RKO (cell line): ENCODE measurements at places on chromosomes 2 and 18.
A peak's percentile ranks its signal among the peaks of the same experiment; 100 is the strongest.

DNA sequence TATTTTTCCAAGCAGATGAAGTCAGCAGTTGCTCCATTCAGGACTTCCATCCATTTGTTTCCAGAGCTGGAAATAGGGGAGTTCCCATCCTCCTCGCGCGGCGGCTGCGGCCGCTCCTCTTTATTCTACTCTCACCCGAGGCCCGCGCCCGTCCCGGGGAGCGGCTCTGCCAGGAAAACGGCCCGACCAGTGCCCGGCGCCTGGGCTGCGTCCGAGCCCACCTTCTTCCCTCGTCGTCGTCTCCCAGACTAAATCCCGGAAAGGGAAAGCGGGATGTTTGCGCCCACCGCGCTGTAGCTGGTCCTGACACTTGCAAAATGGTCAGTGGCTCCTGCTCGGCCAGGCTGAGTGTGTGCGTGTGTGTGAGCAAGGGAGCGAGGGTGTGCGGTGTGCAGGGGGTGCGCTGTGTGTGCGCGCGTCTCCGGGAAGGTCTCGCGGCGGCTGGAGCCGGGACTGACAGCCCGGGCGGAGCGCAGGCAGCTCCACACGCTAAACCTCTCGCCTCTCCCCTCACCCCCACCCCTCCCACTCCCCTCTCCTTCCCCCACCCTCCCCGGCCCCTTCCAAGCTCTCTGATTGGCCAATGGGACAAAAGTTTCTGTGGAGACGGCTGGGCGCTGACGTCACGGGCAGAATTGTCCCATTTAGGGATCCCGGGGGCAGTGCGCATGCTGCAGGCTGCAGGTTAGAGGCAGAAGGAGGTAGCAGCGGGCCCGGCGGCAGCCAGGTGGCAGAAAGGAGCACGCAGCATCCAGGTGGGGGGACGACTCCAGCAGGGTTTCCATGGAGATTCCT lies at the start of gene NOL4:
TSS of gene NOL4 (minus strand) at position 491 of the 795 bp plus-strand sequence. CDS start 1,660 bp downstream, outside the sequence.
- no peak for DNase-seq

DNA sequence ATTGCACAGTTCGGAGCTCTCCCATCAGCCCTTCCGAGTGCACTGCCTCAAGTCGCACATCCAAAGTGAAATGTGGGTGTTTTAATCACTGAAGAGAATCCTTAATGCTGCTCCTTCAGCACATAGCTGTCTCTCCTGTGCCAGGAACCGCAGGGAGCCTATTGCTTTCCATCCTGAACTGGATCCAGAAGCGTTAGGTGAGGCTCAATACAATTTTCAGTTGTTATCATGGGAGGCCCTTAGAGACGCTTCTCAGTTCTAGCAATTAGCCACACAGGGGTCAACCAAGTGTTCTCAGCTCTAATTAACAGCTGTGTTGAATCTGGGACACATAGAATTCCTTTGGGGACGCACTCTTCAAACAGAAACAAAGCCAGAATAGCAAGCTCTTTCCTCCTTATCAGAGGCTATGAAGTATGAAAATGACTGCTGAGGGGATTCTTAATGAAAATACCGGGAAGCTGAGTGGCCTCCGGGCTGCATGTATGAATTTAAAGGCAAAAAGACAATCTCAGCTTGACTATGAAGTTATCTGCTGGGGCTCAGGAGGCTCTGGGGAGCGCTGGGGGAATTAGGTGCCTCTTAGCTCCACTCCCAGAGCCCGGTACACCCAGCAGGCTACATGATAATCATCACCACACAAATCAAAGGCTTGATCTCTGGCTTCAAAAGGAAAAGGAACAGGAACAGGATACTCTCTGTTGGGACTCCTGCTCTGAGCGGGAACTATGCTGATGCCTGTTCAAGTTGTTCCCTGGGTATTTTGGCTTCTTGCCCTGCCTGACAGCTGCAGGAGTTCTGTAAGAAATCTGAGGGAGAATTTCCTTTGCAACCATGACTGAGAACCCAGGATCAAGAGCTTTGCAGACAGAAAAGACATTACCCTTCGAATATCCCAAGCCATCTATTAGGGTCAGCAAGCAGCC lies 55.4 kb upstream of the NCOA1 start:
- DNase-seq = no peak

- DNase-seq = no peak
Observed at GRCh38 chr2:173952267-173953046, 12.7 kb downstream of the SP3 start.

DNA sequence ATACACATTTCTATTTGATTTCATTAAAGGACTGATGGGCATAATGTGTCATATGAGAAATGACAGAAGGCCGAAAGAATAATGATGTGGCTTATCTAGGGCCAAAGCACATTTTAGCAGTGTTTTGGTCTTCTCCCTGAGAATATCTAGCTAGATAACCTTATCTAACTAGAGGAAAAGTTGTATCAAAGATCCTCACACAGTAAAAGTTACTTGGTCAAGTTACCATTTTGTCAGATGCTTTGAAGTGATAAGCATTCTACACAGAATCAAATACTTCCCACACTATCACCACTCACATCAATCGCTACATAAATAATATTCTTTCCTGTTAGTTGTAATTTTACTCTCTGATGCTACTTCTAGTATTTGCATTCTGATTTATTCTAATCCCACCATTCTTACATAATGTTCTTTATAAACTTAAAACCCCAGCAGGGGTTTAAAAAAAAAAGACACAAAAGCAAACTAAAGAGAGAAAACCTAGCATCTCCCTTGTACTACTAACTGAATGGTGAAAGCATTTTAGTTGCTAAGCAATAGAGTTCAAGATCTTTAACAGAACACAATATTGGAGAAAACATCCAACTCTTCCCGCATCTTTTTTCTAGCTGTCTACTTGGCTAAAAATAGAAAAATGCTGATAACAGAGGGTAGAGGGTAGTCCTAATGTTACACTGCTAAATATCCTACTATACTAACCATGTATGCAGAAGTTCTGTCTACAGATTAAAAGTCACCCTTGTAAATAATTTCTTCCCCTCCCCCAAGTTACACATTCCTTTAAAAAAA lies 8.0 kb downstream of the XPO1 start:
- DNase-seq = no peak

DNA sequence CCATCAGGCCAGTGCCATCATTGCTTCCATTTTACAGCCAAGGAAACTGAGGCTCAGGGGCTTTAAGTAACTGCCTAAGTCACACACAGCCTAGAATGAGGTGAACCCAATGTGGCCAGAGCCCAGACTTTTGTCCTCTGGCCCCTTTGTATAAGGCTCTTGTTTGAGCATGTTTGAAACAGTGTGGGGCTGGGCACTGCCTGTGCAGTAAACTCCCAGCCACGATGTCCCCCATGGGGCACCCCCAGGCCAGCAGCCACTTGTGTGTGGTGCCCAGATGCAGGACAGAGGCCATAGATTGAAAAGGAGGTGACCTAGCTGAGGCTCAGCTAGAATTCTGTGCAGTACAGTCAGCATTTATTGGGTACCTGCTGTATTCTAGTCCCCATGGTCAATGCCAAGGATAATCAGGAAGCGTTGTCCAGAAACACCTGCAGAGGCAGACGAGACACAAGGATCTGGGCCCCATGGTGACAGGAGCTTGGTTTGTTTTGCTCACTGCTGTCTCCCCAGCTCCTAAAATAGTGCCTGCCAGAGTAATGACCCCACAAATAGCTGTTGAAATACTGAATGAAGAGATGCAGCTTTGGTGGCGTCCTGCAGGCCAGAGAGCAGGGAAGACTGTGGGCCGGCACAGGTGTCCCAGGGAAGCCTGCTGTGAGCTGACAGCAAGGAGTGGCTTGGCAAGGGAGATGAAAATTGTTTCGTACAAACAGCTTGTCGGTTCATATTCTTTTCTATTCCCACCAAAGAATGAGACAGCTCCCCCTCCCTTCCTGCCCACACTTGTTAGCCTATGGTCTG lies 160.7 kb downstream of the LDLRAD4 start:
- no peak for DNase-seq

- DNase-seq = no peak
Observed at GRCh38 chr2:150880986-150881385, 380.7 kb downstream of the RBM43 start.

- DNase-seq = no peak
Observed at GRCh38 chr2:170076189-170076588, 101.8 kb upstream of the MYO3B start.

GRCh38 chr2:239288951-239289511 lies 111.8 kb downstream of the HDAC4 start:
- DNase-seq = no peak

DNA sequence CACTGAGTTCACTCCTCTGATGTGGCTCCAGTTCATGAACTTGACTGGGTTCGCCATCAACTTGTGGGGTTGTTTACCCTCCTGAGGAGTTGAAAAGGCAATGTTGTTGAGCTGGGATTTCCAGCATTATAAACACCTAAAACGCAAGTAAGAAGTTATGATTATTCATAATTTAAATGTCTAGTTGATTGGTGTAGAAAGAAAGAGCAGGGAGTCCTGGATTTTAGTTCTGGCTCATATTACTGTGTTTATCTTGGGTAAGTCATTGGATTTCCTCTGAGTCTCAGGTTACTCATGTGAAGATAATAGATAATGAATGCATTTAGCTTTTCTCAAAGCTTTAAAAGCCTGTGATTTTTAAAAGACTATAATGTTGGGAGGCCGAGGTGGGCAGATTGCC lies 438.0 kb upstream of the CDH20 start:
- DNase-seq = no peak

GRCh38 chr2:240896871-240897692 lies 1.1 kb upstream of the MAB21L4 start:
- no peak for DNase-seq

GRCh38 chr2:9377461-9378097 lies 45.7 kb downstream of the ITGB1BP1 start:
- no peak for DNase-seq

DNA sequence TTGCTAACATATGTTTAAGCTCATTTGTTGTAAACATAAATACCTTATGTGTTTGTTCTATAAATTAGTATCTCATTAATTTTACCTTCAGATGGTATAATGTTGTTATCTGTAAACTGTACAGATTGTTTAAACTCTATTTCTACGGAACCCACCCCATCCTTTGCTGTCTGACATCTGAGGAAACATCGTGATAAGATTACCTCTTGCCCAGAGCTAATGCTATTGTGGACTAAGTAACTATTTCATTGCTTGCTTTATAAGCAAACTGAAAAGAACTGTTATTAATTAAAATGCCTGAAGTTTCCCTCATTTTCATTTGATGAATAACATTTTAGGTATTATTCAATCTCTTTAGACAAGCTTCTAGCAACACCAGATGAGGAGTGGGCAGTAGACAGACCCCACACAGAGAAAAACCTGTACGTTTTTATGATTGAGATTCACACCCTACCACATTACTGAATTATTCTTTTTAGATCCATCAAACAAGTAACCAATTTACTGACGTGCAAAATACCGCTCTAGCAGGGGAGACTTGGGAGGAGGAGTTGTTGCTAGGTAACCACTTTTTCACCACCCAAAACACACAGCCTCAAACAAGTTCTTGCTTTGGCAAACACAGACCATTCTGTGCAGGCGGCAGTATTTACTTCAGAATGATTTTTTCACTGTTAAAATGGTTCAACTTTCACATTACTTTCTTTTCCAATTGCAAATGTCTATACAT lies 1.9 kb upstream of the SYT4 start:
- DNase-seq = peak; percentile 27

- DNase-seq = peak; percentile 56
Observed at GRCh38 chr18:9613550-9614400, 584 bp downstream of the PPP4R1 start.

- no peak for DNase-seq
Observed at GRCh38 chr2:182023235-182023634, 37.6 kb downstream of the PPP1R1C start.

- no peak for DNase-seq
Observed at GRCh38 chr18:25299426-25300300, 52.3 kb downstream of the ZNF521 start.
